ENCODE measurements at places on chromosomes 1 and 21.

DNA sequence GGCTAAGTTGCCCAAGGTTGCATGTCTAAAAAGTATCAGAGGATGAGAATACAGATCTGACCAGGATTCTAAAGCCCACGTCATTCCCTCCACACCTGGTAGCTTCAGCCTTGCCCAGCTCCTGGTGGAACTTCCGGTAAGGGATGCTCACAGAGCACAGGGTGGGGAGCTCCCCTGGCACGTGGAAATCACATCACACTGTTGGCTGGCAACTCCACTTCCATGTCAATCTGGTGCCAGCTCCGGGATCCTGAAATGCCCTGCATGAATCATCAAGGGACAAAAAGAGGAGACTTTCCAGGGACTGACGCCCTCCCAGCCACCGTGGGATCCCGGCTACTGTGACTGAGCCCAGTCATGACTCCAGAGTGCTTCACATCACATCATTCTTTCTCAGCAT is 12.4 kb upstream of the BCAR3 start:
- no peak for DNase-seq

GRCh38 chr1:22814176-22815042 is 103.8 kb downstream of the EPHB2 start:
- DNase-seq: peak; percentile 61

DNA sequence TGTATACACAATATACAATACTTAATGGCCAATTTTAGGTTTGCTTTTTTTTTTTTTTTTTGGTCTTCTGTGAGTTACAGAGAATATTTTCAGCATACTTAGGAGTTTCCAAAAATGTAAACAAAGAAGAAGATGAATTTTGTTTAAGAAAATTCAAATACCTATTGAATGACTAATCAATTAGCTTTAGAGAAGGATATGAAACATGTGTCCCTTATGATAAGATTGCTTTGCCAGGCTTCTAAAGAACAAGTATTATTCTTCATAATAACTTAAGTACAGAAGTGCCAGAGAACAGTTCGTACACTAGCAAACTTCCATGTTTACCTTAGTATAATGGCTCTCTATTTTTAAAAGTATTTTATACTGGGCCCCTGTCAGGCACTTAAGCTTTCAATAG is 1191.0 kb upstream of the NCAM2 start:
- no peak for DNase-seq

DNA sequence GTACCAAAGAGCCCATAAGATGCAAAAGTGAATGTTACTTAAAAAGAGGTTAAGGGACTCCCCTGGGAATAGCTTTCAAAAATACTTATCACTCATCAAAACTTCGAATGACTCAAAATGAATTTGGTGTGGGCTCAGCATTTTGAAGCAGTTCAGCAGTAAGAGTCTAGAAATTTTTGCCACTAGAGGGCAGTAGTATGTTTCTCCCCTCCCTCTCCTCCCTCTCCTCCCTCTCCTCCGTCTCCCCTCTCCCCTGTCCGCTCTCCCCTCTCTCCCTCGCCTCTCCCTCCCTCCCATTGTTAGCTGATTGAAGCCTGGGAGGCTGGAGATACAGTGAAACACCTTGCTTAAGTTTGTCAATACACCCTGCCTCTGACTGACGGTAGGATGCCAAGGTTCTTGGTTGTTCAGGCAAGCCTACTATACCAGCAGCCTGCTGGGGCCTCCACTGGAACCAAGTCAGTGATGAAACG is 70.8 kb upstream of the TENT5C start:
- peak; percentile 47 for DNase-seq

DNA sequence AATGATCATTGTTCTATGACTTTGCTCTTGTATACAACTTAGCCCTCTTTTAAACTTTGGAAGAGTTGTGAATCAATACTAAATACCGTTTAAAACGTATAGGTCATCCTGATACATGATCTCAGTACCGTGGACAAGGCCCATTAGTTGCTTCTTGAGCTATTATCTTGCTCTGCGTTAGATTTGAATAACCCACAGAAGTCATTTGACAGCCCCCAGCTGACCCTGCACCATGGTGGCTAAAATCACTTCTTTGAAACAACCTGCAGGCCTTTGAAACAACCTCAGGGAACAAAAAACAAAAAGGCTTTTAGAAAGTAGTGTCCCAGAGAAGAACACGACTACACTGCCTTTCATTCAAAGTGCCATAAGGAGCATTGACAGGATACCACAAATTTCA is 473.0 kb upstream of the ADGRL2 start:
- DNase-seq: no peak

- DNase-seq: peak; percentile 84
Measured at GRCh38 chr1:9292361-9293240, at the start of gene SPSB1. Gene SPSB1 (plus strand): TSS chr1:9292894. CDS start chr1:9355892, 62,998 bp downstream.

DNA sequence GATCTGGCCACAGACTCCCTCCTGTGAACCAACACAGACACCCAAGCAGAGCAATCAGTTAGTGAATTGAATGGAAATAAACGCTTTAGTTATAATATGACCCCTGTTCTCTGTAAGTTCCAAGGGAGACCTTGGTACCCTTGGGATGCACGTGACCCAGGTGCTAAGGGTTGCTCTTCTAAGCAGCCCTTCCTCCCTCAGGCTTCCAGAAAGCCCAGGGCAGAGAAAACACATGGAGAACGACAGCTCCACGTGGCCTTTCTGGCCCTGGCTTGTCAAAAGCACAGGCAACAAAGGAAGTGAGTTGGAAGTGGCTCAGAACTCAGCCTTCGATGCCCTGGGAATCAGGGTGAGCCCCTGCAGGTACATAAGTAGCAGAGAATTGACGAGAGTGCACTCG is 57.4 kb downstream of the LACTBL1 start:
- DNase-seq: no peak

GRCh38 chr1:155646307-155646706 is 36.3 kb downstream of the MSTO1 start:
- no peak for DNase-seq

DNA sequence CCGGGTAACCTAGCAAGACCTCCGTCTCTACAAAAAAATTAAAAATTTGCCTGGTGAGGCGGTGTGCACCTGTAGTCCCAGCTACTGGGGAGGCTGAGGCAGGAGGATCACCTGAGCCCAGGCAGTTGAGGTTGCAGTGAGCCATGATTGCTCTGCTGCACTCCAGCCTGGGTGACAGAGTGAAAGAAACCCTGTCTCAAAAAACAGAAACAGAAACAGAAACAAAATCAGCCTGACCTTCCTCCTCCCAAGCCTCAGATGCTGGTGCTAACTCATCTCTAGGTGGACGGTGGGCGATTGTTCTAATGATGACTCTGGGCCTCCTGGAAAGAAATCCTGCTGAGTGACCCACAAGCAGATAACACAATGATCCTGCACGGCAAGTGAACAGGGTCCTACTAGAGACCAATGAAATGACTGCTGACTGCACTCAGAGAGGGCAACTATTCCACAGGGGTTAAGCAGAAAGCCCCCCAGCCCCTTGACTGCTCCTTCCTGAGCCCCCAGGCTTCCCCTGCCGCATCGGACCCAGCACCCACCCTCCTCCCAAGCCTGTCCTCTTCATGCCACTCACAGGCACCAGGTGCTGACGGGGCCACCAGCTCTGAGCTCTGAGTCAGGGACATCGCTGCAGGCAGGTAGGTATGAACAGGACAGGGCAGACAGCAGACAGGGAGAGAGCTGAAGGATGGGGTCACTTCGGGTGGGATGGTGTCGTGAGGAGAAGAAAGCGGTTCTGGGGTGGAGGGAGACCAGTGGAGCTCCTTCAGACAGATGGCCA is 27.8 kb upstream of the LRRC38 start:
- no peak for DNase-seq

DNA sequence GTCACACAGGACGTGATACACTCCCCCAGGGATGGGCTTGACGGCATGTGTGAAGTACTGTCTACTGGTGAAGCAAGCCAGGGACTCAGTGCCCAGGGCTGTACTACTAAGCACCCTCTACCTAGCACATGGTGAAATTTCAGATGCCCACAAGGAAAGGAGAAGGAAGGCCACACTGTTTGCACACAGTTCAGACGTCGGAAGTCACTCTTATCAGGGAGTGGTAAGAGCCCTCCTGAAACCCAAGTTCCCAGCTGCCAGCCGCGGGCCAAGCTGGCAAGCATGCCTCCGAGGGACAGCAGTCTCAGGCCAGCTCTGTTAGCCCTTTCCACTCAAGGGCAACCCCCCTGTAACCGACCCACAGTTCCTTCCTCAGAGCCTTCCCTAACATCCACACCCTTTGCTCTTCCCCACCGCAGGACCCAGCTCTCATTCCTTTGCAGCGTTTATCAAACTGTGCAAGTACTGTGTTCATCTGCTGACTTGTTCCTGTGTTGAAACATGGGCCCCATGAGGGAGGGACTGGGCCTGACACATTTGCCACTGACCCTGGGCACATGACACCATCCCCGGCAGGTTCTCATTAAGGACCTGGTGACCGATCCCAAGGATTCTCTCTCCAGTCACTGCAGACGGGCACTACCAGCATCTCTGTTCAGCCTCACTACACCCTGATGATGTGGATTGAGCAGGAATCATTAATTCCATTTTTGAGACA is 58.5 kb downstream of the SLC66A1 start:
- DNase-seq: no peak
